Neural crest cell (in vitro differentiated cells): ENCODE measurements at places on chromosomes 1 and 21. TPM values are rescaled to one million over a fixed set of nuclear protein-coding genes. Genes with fewer than 3 reads are reported as not detected.

DNA sequence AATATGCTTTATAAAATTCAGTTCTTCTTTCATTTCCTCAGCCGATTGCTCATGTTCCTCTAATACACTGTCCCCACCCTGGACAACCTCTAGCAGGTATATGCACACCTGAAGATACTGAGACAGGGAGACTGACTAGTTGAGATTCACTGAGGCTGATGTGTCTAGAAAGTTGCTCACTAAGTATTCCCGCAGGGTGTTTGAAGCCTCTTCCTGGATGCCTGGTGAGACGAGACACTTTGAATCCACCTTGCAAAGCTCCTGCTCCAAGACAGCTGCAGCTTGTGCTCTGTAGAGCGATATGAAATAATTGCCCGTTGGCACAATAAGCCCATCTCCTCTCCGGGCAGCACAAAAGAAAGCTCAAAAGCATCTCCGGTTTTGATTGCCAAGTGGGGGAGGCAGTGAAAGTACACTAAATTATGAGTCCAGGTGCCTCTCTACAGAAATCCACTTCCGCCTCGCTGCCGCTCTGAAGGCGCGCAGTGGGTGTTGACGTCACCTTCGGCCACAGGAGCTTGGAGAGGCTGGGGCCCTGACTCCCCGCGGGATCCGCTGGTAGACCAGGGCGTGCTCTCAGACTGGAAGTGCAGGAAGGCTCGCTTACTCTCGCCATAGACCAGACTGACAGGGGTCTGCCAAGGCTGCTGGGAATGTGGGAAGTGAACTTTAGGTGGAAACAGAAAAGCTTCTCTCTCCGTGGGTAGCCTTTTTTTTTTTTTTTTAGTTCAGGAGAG lies 46.3 kb downstream of the GPA33 start:
- no peak for DNase-seq

GRCh38 chr1:182242641-182243040 lies 148.9 kb downstream of the GLUL start:
- DNase-seq: no peak

GRCh38 chr1:161839591-161839990 lies 73.5 kb downstream of the ATF6 start:
- DNase-seq: no peak

DNA sequence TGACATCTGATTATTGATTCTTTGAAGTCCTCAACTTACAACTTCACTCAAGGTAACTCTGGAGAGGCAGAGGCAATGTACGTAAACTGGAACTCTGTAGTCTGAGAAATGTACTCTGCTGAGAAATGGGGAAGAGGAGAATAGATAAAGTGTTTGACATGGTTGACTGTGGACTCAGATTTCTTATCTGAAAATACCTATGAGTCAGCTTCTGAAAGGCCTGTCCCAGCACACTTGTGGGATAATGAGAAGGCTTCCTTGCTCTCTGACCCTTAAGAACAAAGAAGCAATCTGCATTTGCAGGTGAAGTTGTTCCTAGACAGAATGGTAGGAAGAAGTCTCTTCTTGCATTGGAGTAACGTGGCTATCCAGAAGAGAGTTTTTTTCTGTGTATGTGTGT lies 1573.5 kb downstream of the BRINP3 start:
- DNase-seq: no peak

The KCNT2 gene
- total RNA-seq: 10.1 and 12.6 TPM in 2 replicates

- DNase-seq: no peak
Measured at GRCh38 chr1:92951141-92951582, 10.1 kb downstream of the DIPK1A start.

The ERICH3 gene
- total RNA-seq: 0.32 TPM in 1 of 2 replicates, not detected in the other

- DNase-seq: no peak
Measured at GRCh38 chr1:194369060-194369459, 1182.6 kb upstream of the B3GALT2 start.

DNA sequence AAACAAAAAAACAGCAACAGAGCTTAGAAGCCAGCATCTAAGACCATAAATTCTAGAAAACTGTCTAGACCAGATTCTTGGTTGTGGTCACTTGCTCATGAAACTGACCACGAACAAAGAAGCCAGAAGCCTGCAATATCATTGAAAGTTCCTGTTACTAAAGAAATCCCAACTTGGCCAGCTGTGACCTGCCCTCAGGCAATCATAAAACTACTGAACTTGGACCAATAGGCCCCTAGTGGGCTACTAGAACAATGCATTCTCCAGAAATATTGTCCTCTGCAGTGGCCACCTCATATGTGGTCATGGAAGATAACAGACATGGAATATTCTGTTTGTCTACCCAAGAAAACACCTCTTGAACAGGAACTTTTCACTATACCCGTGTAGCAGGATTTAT lies 87.7 kb downstream of the SPATA17 start:
- DNase-seq: no peak

GRCh38 chr1:3727042-3727824 lies 25.0 kb upstream of the CCDC27 start:
- DNase-seq: peak; percentile 41

- peak; percentile 75 for DNase-seq
Measured at GRCh38 chr1:7902478-7903085, 38.1 kb downstream of the TNFRSF9 start.

GRCh38 chr1:100323419-100324106 lies 28.7 kb upstream of the CDC14A start:
- DNase-seq: no peak

The LIN28A gene
- 445 and 455 TPM in 2 replicates for total RNA-seq

- no peak for DNase-seq
Measured at GRCh38 chr1:186292875-186293274, 82.2 kb downstream of the TPR start.

DNA sequence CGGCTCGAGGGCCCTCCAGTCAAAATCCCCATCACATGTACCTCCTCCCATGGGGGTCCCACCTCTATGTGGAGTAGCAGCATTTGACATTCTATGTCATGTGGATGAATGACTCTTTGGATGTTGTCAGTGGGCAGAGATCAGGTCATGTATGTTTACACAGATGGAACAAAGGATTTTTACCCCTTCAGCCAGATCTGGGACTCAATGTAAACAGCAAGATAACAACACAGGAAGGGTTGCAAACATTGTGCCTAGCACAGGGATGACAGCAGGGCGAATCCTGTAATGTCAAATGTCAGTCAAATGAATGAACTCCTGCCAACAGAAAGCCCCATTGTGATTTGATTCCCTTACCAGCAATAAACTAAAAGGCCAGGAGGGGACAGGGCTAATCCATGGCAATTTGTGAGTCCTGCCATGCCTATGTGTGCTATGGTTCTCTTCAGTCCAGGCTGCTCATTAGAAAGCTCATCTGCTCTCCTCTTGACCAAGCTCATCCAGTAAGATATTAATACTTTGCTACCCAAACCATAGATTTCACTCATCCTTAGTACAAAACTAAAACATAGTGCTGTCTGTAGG lies 60.3 kb downstream of the PGBD5 start:
- DNase-seq: no peak

The WDR64 gene
- total RNA-seq: 0.32 TPM in 1 of 2 replicates, not detected in the other

DNA sequence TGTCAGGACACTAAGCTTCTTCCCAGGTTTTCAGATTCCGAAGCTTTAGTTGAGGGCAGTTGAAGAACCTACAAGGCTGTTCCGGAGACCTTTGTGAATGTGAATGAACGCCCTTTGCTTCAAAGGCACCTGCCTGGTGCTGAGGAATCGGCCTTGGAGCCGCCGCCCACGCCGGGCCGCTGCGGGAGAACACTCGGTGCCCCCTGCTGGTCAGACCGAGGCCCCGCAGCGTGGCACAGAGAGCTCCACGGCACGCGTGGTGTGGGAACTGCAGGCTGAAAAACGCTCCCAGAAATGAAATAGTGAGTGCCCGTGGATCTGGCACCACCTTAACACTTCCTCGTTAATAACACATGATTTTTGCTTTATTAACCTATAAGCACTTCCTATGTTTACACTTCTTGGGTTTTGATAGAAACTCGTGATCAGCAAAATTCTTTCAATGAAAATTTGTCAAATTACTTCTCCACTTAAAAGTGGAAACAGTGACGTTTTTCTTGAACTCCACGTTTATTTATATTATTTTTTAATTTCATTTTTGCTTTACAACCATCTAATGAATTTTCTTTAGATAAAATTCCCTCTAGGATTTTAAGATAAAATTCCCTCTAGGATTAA lies 460.6 kb downstream of the DSCAM start:
- peak; percentile 65 for DNase-seq

DNA sequence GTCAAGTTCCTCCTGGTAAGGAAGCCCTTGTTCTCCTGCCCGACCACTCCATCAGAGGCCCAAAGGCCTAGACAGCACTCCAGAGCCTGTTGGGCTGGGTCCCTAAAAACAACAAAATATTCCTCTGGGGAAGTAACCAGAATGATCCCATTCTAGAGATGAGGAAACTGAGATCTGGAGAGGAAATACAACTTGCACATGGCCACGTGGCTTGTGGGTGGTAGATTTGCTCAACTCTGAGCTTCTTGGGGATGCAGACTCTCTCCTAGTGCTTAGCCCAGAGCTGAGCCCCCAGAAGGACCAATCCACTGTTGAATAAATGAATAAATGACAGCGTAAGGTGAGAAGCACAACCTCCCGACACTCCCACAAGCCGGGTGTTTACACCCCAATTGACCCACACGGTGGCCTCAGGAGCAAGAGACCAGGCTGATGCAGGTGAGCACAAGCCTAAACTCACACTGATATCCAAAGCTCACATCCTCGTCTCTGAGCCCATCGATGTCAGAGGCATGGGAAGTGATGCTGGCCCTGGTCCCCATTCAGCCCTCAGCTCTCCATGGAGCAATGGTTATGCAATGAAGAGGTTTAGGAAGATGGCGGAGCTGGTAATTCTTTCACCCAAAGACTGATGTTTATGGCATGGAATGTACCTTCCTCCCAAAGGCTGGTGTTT lies 172.5 kb upstream of the EDN2 start:
- no peak for DNase-seq

DNA sequence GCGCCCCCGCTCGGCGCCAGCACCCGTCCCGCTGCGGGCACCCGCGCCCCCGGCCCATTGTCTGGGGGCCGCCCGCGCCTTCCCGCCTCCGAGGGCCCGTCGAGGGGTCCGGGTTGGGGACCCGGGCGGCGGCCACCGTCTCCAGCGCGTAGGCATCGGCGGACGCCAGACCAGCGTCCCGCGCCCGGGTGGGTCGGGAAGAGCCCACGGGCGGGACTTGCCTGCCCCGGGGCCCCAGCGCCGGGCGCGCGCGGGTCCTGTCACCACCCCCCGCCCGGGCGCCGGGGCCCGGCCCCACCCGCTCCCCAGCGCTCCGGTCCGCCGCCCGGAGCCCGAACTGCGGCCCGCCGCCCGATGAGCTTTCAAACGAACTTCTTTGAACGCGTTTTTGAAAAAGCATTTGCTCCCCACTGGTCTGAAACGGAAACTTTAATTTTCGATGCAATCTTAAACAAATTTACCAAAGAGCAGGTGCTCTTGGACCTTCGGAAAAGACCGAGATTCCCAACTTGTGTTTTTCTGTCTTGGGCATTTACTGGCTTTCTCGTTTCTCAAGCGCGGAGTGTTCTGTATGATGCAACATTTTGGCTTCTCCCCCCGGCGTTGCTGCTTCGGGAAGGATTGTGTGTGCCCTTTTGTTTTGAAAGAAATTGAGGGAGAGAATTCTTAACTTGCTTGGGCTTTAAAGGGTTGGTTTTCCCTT lies 615 bp downstream of the CLIC4 start:
- peak; percentile 22 for DNase-seq

The DIO1 gene
- not detected in 2 replicates for total RNA-seq

GRCh38 chr1:215819114-215819513 lies 252.0 kb downstream of the KCTD3 start:
- DNase-seq: no peak

DNA sequence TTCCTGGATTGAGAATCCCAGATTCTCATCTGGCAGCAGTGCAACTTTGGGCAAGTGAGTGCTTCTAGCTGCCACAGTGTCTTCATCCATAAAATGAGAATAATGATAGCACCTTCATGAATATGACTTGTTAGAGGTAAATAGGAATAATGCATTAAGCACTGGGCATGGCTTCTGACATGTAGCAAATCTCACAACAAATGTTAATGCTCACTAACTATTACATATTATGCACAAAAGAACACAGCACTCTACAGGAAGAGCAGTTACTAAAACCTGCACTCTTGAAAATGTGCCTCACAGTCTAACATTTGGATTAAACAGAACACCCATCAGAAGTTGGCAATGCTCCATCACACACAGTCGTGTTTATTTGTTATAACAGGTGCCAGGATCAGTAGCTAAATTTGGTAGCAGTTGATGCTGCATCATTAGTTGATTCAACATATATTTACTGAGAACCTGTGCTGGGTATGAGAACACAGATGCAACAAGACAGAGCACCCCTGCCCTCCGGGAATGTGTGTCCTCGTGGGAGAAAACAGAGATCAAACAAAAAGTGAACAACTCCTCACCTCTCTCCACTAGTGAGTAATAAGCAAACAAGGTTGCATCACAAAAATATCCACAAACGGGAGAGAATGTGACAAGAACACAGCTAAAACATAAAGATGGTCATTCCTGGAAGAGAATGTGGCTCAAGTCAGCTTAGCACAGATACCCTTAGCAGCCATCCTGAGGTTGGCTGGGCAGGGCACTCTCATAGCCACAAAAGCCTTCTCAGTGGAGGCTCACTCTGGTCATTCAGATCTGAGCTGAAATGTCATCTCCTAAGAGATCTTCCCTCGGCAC lies 26.2 kb upstream of the LBR start:
- no peak for DNase-seq

- DNase-seq: peak; percentile 85
Measured at GRCh38 chr1:113978863-113979702, at the start of gene OLFML3. Gene OLFML3 (plus strand): TSS chr1:113979474. CDS start chr1:113979517, 43 bp downstream.

- no peak for DNase-seq
Measured at GRCh38 chr1:7810395-7810794, 26.3 kb downstream of the PER3 start.

DNA sequence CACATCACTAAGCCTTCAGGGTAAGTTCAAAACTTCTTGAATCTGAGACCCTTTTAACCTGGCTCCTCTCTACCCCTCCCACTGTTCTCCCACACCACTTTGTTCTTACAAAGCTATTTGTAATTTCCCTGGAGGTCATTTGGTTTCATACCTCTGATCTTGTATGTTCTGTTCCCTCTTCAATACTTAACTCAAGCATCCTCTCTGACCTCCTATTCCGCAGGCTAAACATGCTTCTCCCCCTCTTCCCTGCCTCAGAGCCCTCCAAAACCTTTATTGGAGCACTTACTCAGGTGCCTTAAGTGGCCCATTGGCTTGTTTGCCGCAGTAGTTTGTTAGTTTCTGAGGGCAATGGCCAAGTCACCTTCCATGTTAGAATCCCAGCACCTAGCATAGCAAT lies 54.8 kb downstream of the SSX2IP start:
- DNase-seq: no peak

GRCh38 chr1:192826791-192827546 lies 18.1 kb downstream of the RGS2 start:
- no peak for DNase-seq

The CHRM3 gene
- 2.3 and 2.7 TPM in 2 replicates for total RNA-seq

The RHD gene
- total RNA-seq: 0.07 TPM in 1 of 2 replicates, not detected in the other

GRCh38 chr1:116880917-116881316 lies 28.8 kb upstream of the PTGFRN start:
- no peak for DNase-seq

- no peak for DNase-seq
Measured at GRCh38 chr1:89203166-89203565, 4.4 kb upstream of the GBP4 start.

GRCh38 chr1:23817633-23818032 lies 7.6 kb downstream of the HMGCL start:
- no peak for DNase-seq
